ENCODE measurements at places on chromosomes 2 and 18. TPM values are rescaled to one million over a fixed set of nuclear protein-coding genes. Genes with fewer than 3 reads are reported as not detected.

Gene NT5C1B
- not detected for total RNA-seq

Gene SERPINB3
- not detected for total RNA-seq

Gene IGFBP5
- total RNA-seq: not detected

Gene RIF1
- 73.6 TPM for total RNA-seq

DNA sequence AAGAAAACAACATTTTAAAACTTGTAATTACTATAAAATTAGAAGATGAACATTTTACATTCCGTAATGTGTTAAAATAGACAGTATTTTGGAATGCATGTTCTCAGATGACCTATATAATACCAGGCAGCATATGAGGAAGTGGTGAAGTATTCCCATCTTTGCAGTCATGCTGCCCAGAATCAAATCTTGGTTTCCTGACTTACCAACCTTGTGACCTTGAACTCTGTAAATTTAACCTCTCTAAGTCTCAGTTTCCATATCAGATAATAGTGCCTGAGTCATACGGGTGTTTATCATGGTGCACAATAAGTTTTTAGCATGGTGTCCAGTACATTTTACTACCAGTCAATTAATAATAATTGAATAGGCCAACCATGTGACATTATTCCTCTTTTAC is 7.3 kb upstream of the GALM start:
- H3K36me3 ChIP-seq: no peaks in the 10 kb centered on the region
- no peak overlapping the region for H3K4me3 ChIP-seq
- no peak for DNase-seq
- no peaks in the 10 kb centered on the region for H3K27me3 ChIP-seq
- H3K4me1 ChIP-seq: peaks cover 19% of the 10 kb centered on the region
- H3K27ac ChIP-seq: no peak overlapping the region

DNA sequence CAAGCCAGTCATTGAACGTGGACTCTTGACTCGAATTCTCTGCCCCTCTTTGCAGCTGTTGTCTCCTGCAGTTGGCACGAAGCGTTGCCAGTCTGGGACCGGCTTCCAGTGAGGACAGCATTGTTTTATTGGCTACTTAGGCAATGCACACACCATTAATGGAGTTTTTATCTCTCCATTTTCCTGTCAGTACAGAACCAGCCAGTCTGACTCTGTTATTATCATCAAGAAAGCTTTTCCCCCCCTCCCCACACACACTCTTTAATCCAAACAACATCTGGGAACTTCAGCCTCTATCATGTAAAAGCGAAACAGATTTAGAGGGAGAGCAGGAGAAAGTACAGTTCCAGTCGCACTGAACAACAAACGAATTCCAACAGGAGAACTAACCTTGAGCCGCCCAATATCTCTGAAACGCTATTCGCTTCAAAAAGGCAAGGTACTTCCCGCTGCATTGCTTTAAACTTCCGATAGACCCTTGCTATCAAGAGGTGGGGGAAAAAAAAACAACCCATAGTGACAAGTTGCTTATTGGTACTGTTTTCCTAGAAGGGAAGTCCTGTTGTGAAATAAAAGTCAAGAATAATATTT is 38.2 kb downstream of the ACVR1 start:
- peak overlapping the region; percentile 55 for H3K4me3 ChIP-seq
- peak overlapping the region; percentile 85 for H3K27ac ChIP-seq
- H3K4me1 ChIP-seq: peaks cover 71% of the 10 kb centered on the region

DNA sequence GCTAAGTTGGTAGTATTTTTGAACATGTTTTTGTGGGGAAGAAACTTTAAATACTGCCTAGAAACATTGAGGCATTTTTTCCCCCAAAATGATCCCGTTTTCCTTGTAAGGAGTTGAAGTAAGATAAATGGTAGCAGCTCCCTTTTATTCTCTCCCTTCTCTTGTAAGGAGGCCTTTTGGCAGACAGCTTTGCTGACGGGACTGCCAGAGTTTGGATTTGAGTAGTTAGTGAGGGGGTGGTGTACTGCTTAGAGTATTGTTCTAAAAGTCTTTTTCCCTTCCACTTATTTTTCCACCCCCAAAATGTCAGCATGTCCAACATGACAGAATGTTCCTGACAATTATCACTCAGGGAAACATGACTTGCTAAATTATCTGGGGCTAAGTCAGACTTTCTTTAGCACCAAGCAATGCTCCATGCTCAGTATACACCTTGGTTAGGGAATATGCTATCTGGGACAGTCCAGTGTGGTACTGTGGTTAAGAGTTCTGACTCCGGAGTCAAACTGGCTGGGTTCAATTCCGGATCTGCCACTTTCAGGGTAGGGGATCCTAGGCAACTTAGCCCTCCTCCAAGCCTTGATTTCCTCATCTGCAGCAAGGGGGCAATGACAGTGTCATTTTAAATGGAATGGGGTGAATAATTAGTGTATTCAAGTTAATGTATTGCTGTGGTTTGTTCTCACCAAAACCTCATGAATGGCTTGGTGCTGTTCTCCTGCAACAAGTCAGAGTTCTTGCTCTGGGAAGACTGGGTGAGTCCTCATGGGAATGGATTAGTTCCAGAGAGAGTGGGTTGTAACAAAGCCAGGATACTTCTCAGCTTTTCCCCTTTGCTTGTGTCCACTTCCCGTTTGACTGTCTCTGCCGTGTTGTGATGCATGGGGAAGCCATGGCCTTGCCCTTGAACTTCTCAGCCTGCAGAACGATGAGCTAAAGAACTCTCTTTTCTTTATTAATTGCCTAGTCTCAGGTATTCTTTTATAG is 116.2 kb downstream of the TANC1 start:
- DNase-seq: no peak
- H3K27me3 ChIP-seq: no peaks in the 10 kb centered on the region
- H3K36me3 ChIP-seq: no peaks in the 10 kb centered on the region
- H3K4me1 ChIP-seq: no peaks in the 10 kb centered on the region

GRCh38 chr2:191625016-191625415 is 52.9 kb upstream of the NABP1 start:
- H3K4me3 ChIP-seq: no peak overlapping the region
- no peak overlapping the region for H3K27ac ChIP-seq
- DNase-seq: peak; percentile 75
- no peaks in the 10 kb centered on the region for H3K36me3 ChIP-seq
- peaks cover 13% of the 10 kb centered on the region for H3K4me1 ChIP-seq

- DNase-seq: no peak
- peaks cover 32% of the 10 kb centered on the region for H3K27me3 ChIP-seq
- H3K4me1 ChIP-seq: peaks cover 19% of the 10 kb centered on the region
- H3K27ac ChIP-seq: no peak overlapping the region
- H3K4me3 ChIP-seq: no peak overlapping the region
Observed at GRCh38 chr2:1602278-1603010, 141.9 kb downstream of the PXDN start.

DNA sequence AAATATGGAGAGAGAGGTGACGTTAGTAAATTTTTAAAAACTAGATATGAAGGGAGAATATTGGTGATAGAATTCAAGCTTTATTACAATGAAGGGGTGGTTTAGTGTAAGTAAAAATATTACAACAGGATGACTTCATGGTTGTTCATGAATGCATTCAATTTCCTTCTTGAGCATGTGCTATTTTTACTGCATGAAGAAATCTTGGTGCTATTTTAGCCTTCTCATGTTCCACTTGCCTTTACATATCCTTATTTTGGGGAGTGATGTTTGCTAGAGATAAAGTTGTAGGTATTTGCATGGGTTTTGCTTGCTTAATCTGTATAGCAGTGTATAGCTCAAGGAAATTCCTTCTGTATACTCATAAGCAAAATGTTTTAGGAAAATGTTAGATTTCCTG is 195.0 kb upstream of the MMADHC start:
- H3K4me3 ChIP-seq: no peak overlapping the region
- H3K27me3 ChIP-seq: no peaks in the 10 kb centered on the region
- no peak overlapping the region for H3K27ac ChIP-seq
- no peak for DNase-seq
- H3K4me1 ChIP-seq: no peaks in the 10 kb centered on the region

DNA sequence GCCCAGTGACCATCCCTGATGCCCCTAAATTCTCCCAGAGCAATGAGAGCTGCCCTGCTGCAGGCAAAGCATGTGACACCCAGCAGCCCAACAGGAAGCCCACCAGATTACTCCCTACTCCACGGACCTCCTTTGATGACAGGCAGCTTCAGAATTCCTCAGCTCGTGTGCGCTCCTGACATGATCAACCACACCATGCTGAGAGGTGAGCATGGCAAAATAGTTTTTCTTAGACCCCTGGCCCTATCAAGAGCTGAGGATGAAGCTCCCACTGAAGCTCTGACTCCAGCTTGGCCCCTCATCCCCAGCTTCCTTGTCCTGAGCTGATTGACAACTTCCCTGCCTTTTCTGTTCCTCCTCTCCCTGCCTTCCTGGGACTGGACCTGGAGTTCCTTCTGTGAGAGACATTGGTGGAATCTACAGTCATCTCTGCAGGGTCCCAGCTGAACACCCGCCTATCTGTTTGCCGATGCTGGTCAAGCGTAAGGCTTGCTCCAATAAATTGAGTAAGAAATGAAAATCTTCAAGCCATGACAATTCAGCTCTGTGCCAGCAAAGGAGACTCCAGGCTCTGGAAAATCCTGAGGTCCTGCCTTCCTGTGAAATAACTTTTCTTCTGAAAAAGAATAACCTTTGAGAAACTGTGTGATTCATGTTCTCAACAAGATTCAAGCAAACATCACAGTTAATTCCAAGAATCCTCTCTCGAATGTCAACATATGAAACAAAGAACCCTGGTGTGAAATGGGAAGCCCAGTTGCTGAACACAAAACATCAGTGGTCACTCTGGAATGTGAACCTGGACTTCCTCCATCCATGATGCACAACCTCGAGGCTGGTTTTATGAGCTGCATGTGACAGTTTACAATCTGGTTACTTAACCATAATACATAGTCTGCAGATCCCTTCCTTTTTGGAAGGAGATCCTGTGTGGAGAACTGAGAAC is 201.1 kb downstream of the SPP2 start:
- H3K4me1 ChIP-seq: no peaks in the 10 kb centered on the region
- H3K27me3 ChIP-seq: no peaks in the 10 kb centered on the region

Measured in HepG2 (cell line).